ENCODE measurements at places on chromosomes 6 and 20.

- peak; percentile 7 for ATAC-seq
Observed at GRCh38 chr6:5941188-5941587, 65.5 kb downstream of the NRN1 start.

- no peak for ATAC-seq
Observed at GRCh38 chr20:2045101-2045500, 51.2 kb upstream of the PDYN start.

- no peak for ATAC-seq
Observed at GRCh38 chr6:1770435-1770843, 160.7 kb downstream of the FOXC1 start.

DNA sequence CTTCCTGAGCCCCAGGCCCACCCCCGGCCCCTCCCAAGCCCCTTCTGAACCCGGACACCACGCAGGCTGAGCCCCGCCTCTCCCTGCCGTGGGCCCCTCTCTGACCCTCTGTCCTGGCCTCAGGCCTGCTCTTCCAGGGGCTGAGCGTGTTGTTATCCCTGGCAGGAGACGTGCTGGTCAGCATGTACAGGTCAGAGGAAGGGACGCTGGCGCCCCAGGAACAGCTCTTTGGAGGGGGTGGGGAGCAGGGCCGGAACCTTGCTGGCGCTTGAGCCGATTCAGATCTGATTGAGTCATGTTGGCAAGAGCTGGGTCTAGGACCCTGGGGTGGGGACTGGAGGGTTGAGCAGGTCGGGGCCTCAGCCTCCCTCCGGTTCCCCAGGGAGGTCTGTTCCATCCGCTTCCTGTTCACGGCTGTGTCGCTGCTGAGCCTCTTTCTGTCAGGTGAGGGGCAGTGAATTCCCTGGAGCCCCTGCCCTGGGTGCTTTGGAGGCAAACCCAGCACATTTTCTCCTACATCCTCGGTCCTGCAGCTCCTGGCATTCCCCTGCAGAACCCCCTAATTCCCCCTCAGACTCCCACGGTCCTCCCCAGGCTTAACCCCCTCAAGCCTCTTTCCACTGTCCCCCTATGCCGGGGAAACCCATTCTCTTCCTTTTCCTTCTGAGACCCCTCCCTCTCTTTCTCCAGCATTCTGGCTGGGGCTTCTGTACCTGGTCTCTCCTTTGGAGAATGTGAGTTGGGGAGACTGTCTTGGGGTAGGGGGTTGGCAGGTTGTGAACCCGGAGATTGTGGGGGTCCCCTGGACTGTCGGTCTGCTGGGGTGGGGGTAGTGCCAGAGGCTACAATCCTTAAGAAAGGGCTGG, 2.0 kb downstream of the SPAG4 start:
- peak; percentile 22 for ATAC-seq

- no peak for ATAC-seq
Observed at GRCh38 chr6:30881392-30882203, 2.7 kb upstream of the DDR1 start.

- no peak for ATAC-seq
Observed at GRCh38 chr6:158643836-158644230, 710 bp downstream of the DYNLT1 start.

DNA sequence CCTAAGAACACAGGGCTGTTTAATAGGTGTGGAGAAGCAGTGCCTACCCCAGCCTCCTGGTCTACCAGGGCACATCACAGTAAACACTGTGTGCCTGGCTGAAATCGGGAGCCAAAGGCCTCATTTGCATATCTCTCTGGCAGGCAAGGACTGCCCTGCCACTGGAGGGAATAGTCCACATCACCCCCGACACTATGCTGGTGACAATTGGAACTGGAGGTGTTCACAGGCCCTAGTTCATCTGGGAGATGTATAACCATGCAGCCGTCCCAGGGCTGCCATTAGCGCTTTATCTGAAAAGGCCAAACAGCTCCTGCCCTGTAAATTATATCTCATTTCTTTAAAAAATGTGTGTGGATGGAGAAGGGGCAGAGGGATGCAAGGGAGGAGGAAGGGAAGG, 150.3 kb downstream of the LINC00237 start:
- no peak for ATAC-seq

DNA sequence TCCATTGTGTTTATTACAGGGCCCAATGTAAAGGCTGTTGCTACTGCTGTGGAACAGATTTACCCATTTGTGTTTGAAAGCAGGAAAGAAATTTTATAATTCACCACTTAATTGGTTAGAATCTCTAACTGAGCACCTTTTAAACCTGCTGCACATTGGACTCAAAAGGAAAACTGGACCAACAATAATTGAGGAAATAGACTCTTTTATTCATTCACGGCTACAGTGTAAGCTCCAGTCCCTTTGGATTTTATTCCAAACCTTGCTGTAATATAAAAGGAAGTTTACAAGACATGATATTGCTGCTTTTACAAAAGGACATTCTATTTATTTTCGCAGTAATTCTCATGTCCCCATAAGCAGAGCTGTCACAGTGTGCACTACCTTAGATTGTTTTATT, 33.9 kb downstream of the TBPL1 start:
- no peak for ATAC-seq

DNA sequence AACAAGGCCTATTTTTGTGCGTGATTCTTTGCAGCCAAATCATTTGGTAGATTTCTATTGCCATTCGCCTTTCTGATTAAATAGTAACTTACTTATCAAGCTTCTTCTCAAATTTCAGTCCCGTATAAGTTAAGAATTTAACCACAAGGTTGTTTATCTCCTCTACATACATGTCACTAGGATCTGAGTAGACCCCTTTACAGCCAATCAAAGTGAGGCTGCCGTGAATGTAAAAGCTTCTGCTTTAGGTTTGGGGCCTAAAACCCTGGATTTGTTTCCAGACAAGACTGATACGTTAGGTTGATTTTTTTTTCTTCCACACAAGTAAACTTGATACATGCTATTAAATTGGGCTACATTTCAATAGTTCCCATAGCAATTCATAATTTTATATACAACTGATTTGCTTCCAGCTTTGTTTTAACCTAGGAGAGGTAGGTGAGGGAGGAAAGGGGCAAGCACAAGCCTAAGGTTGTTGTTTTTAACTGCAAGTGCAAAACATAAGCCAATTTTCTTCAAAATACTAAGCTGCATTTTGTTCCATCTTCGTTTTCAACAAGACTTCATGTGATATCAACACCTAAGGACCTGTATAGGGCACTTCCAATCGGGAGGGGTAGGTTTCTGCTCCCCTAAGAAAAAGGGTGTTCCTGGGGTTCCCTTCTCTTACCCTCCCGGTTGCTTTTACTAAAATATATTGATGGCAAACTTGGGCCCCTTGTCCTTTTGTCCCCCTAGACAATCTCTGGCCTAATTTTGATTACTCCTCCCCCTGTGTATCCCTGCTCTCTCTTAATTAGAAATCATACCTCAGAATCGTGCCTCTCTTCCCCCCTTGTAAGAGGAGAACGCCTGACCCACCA, 1.7 kb downstream of the RANBP9 start:
- ATAC-seq = peak; percentile 17

DNA sequence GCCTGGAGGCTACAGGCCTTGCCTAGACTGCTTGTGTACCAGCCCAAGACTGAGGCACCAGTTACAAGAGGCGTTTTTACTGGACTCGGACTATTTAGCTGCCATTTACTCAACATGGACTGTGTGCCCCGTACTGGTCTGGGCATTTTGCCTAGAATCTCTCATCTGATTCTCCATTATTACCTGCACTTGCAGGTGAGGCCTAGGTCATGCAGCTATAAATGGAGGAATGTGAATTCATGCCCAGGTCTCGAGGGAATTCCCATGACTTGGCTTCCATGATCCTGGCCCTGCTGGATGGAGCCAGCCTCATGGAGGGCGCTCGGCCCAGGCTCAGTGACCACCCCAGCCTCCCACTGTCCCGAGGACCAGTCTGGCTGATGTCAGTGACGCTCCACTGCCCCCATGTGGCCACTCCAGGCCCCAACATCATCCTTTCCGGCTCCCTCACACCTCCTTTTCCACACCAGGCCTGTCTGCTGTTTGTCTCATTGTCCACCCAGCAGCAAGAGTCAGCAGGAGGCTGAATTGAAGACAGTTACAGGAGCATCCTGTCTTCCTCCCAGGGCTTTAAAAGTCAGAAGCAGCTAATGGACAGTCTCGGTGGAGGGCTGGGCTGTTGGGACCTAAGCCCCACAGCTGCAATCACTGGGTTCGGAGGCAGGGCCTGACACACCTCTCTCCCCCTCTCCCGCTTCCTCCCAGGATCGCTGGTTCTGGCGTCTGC, 8.7 kb downstream of the MMP24OS start:
- ATAC-seq = peak; percentile 89

DNA sequence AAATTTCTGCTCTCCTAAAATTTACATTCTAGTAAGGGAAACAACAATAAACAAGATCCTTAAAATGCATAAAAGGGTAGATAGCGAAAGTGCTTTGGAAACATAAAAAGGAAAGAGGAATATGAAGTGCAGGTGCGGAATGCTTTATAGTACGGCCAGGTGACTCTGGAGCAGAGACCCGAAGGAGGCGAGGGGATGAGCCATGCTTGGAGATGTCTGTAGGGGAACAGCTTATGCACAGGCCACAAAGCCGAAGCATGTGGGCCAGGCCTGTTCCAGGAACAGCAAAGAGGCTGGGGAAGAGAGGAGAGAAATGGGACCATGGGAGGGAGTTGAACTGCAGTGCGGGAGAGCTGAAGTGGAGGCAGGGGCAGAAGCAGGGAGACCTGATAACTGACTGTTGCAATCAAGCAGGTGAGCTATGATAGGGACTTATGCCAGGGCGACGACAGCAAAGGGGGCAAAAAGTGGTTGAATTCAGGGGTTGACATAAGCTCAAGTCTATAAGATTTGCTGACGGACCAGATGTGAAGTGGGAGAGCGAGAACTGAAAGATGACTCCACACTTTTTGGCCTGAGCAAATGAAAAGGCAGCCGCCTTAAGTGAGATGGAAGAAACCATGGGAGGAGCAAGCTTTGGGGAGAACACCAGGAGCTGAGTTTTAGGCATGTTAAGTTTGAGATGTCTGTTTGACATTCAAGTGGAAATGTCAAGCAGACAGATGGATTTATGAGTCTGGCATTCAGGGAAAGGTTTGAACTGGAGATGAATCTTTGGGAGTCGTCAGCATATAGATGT, 83.1 kb downstream of the CNBD2 start:
- ATAC-seq = no peak

DNA sequence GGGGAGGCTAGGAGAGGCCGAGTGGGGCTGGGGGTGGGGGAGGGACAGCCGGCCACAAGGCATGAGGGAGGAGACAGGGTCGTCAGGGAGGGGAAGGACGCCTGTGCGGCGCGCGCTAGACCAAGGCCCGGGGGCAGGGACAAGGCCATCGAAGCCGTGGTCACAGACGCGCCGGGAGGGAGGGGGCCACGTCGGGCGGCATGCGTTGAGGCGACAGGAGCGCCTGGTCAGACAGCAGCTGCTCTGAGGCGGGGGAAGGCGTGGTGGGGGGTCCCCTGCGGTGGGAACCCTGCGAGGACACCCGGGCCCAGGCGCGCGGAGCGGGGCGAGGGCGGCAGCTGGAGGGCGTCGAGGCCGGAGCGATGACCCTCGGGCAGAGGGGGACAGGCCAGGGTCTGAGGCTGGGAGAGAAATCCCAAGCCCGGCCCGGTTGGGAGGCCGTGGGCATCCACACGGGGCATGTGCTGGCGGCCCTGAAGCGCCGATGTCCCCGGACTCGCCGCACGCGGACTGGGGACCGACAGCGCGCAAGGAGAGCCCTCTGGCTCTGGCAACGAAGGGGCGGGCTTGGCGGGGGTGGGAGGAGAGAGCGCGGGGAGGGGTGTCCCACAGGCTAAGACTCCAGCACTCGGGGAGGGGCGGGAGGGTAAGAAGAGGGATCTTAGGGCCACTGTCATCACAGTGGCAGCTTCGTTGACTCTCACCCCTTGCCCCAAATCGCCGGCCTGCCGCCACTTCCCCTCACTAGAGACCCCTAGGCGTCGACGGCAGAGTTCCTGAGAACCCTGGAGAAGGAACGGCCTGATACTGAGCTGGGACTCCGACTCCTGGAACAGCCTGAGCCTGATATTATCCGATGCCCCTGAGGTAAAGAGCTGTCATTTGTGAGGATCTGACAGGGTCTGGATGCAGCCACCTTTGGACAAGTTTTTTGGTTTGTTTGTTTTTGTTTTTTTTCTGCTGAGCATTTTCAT, 5.0 kb downstream of the TMEM239 start:
- peak; percentile 38 for ATAC-seq

- no peak for ATAC-seq
Observed at GRCh38 chr6:111605100-111605751, 452 bp downstream of the TRAF3IP2 start.

- ATAC-seq = no peak
Observed at GRCh38 chr6:42368181-42368580, 83.5 kb downstream of the TRERF1 start.

DNA sequence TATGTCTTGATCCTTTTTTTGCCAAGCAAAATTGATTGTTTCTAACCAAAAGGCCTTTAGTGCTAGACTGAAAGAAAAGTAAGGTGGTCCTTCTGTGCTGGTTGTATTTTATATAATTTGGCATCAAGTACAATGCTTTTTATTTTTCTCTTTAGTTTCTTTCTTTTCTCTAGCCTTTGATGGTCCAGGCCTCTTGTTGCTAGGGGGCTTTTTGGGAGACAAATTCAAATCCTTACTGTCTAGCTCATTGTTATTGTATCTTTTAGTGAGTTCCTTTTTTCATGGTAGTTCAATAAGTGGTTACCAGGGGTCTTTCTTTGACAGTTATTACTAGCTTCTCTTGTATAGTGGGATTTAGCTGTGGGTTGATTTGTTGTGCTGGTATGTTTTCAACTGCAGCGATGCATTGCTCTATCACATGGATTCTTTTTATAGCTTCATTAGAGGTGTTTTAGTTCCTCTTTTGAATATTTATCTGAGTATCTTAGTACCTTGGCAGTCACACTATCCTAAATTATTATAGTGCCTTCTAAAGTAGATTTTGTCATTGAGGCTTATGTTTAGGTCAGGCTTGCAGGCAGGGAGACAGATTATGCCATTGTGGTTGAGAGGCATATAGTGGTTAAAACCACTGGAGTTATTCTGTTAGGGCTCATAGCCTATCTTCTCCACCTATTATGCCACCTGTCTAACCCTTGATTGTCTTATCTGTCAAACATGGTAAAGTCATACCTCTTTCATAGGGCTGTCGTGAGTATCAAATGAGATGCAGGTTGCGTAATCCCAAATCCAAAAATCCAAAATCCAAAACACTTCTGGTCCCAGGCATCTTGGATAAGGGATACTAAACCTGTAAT, 49.5 kb downstream of the KCNS1 start:
- no peak for ATAC-seq

- peak; percentile 83 for ATAC-seq
Observed at GRCh38 chr20:13819885-13820645, 35.2 kb downstream of the NDUFAF5 start.

- no peak for ATAC-seq
Observed at GRCh38 chr20:41034239-41034638, 5.6 kb downstream of the TOP1 start.

GRCh38 chr6:158766621-158767455, 52.3 kb downstream of the EZR start:
- no peak for ATAC-seq

- ATAC-seq = peak; percentile 61
Observed at GRCh38 chr6:117498159-117498558, 15.7 kb downstream of the DCBLD1 start.

All from SK-N-SH treated with all-trans-retinoic acid at 6 μM for 48 hours (cell line).